8988T (cell line): ENCODE measurements at places on chromosomes 1 and 21.

DNA sequence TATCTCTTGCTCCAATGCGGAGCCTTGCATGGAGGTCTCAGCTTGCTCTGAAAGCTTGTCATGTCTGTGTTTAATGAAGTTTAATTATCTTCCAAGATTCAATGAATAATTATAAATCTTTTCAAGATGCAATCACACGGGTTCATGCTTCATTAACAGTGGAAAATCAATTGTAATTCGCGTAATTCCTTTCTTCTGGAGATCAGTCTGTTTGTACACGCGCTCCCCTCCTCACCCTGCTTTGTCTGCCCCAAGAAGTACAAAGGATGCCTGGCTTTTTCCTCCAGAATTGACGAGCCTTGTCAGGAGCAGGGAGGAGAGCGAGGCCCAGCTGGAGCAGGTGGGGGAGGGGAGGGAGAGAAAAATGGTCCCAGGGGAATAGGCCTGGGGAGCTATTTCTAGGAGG, 65.0 kb upstream of the DISP3 start:
- no peak for DNase-seq

- no peak for DNase-seq
Measured at GRCh38 chr21:34534522-34534921, 22.5 kb upstream of the KCNE1 start.

GRCh38 chr1:58573705-58574591, 3.1 kb downstream of the TACSTD2 start:
- no peak for DNase-seq

DNA sequence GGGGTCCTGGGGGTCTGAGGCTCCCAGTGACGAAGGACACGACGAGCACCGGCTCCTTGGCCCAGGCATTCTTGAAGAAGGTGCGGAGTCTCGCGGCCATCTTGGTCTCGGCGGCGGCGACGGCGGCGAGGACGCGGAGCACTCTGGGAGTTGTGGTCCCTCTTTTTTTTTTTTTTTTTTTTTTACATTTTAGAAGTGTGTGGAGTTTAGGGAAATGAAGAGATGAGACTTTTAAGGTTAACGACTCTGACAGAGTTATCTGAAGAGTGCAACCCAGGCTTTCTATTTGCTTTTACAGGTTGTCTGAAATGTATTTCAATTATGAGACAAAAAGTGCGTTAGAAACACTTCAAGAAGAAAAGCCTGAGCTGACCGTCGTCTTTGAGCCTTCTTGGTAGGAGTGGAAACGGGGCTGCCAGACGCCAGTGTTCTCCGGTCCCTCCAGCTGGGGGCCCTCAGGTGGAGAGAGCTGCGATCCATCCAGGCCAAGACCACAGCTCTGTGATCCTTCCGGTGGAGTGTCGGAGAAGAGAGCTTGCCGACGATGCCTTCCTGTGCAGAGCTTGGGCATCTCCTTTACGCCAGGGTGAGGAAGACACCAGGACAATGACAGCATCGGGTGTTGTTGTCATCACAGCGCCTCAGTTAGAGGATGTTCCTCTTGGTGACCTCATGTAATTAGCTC, 9.7 kb downstream of the OR2B11 start:
- DNase-seq = no peak

DNA sequence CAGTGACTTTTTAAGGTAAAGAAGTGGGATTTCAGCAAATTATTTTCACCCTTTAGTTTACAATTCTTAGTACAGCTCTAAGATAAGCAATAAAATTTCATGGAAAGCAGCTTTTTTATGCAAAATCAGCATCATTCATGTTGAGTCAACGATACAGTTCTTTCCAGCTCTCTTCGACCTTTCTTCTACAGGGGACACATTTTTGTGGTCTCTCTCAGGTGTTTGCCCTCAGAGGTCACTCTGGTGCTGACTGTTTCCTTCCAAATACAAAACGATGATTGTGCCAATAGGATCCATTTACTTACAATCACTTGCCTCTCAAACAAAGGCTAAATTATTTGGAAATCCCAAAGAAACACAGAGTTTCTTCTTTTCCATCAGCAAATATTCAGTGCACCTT, 51.0 kb downstream of the PSMG1 start:
- DNase-seq = no peak

DNA sequence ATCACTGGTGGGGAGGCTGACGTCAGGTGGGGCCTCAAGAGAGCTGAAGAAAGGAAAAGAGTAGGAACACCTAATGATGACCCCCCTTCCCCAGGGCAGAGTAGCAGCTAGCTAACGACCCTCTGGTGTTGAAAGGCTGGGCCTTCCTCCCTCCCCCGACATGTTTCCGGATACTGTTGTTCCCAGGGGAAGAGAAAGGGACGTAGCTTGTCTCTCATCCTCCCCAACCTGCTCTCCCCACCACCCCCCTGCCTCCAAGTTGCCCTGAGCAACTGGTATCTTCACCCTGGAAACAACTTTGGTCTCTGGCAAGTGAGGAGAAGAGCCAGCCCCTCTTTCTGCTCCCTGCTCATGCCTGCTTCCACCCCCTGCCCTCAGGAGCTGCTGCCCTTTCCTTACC, 2.4 kb downstream of the SEMA6C start:
- DNase-seq = no peak

DNA sequence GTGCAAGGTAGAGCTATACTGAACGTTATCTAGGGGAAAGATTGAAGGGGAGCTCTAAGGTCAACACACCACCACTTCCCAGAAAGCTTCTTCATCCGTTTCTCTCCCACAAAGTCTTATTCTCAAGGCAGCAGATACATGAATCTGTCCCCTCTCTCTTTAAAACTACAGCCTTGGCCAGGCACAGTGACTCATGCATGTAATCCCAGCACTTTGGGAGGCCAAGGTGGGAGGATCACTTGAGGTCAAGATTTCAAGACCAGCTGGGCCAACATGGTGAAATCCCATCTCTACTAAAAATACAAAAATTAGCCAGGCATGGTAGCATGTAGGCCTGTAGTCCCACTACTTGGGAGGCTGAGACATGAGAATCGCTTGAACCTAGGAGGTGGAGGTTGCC, 8.1 kb downstream of the CYP4X1 start:
- no peak for DNase-seq

DNA sequence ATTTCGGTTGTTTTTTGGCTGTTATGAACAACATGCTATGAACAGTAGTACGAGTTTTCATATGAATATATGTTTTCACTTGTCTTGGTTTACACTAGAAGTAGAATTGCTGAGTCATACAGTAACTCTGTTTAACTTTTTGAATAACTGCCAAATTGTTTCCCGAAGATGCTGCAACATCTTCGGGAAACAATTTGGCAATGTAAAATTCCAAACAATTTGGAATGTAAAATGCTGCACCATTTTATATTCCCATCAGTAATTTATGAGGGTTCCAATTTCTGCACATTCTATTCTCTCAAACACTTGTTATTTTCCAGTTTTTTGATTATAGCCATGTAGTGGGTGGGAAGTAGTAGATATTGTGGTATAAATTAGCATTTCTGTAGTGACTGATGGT, 11.6 kb downstream of the PCBP3 start:
- DNase-seq = no peak

DNA sequence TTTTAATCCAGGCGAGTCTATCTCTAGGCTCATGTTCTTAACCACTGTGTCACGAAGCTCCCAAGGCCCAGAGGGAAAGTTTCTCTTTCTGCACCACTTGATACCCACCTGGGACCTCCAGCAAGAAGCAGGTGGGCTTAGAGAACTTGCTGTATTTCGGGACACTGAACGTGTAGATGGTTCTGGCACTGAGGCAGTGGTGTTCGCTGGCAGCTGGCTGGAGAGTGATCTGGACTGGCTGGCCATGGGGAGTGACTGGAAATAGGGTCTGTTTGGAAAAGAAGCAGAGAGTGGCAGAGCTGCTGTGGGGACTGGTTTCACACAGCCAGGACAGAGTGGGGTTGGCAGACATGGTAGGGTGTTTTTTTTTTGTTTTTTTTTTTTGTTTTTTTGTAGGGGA, 16.4 kb upstream of the IL22RA1 start:
- DNase-seq = no peak

DNA sequence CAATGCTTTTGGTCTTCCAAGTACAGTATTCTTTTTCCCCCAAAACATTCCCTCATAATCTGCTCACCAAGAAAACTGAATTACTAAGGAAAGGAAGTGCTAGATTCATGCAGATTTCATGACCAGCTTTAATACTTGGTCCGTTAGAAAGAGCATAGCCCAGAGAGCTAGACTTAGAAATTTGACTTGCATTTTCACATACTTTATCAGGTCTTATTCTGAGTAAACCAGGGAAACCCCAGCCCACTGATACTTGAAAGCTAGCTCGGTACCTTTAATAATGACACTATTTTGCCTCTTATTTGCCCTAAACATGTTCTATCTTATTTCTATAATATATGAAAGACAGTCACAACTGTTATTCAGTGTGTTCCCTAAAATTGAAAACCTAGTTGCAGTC, 204.5 kb downstream of the TTLL7 start:
- DNase-seq = no peak

DNA sequence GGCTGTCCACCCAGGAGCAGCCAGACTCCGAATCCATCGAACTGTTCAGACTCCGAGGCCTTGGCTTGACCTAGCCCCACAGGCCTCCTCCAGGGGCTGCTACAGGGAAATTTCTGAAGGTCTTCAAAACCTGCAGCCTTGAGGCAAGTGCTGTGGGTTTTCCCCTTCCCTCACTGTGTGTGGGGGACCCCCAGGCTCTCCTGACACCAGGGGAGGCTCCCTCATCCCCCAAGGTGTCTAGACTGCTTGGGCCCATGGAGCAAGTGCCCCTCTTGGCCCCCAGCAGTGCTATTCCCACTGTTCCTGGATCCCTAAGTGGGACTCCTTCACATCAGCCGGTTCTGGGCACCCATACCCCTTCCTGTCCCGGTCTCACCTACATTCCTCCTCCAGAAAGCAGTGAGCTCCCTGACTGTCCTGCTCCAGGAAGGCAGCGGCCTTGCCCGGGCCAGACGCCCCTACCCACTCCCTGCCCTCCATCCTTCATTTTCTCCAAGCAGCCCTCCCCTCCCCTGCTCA, 814 bp downstream of the PAQR7 start:
- DNase-seq = no peak

GRCh38 chr1:12764016-12764415, 9.5 kb upstream of the PRAMEF12 start:
- DNase-seq = no peak

DNA sequence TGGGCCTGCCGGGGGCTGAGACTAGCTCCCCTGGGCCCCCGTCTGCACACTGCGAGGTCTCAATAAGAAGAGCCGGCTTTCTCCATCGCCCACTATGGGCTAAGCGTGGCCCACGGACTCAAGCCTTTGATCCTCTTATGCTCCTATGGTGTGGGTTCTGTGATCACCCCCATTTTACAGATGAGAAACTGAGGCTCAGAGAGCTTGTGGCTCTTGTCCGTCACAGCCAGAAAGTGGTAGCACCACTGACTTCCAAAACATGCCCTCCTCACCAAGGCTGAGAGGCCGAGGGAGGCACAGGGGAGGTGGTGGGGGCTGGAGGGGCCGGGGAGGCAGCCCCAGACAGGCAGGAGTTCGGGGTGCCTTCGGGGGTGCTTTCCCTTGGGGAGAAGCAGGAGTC, 39.0 kb upstream of the CASZ1 start:
- no peak for DNase-seq

DNA sequence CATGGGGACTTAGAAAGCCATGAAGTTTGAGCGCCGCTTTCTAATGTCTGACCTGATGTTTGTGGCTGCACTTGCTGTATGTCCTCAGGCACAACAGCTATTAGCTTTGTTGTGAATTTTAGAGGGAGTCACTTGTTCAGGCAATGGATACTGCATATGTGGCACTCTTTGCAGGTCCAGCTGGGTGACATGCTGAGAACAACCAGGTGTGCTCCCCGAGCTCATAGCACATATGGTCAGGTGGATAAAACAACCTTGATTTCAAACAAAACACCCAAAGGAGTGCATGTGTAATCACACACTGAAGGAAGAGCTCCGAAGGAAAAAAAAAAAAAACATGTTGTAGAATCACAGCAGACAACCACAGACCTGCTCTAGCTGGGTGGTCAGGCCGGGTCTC, 178.6 kb downstream of the BACH1 start:
- DNase-seq = no peak

GRCh38 chr1:24929398-24930259, 447 bp downstream of the RUNX3 start:
- DNase-seq = no peak

DNA sequence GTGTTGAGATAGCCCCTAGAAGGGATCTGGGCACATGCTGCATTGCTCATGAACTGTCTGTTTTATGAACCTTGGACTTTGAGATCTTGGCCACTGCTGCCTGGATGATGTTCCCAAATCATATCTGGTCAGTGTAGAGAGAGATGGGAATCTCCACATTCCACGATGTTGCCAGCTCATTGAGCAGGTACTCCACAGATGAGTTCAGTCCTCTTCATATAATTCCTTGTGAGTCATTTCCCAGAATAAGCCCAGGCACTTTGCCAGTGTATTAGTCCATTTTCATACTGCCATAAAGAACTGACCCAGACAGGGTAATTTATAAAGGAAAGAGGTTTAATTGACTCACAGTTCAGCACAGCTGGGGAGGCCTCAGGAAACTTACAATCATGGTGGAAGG, 254.0 kb upstream of the RUNX1 start:
- DNase-seq = no peak

GRCh38 chr1:162498496-162498810, 835 bp downstream of the UHMK1 start:
- DNase-seq = no peak

GRCh38 chr1:211579440-211580302, 710 bp upstream of the SLC30A1 start:
- DNase-seq = peak; percentile 54

GRCh38 chr1:109782514-109782913, 18.8 kb upstream of the EPS8L3 start:
- DNase-seq = no peak

GRCh38 chr1:173062150-173062938, 11.6 kb upstream of the TNFSF18 start:
- no peak for DNase-seq

DNA sequence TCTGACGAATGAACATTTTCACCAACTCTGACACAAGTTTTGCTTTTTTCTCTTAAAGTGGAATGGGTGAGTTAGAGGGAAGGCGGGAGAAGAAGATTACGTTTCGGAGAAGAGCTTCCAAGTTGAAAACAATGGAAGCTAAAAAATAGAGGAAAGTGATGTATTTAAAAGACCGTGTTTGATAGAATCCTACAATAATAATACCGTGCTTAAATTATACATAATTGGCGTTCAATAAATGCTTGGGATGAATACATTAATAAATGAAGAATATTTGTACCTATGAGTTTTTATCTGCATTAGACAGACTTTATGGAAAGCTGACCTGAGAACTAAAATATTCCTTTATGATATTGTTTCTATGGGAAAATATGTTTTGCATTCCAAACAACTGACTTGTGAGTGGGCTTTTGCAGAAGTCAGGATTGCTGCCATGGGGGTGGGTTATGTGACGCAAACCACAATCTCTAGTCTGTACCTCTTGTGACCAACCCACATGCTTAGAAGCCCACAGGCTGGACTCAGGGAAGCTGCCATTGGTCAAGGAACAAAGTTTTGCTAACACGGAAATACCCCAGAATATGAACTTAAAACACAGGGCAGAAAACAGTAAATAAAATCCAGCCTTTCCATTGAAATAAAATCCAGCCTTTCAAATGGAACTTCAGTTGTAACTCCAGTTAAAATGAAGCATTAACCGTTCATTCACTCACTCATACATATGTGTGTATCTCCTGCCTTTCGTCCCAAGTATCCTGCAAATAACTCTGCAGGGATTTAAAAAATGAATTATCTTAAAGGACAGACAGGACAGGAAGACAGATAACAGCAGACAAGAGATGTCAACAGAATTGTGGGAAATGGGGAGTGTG, 21.3 kb upstream of the ATF3 start:
- DNase-seq = no peak

- DNase-seq = no peak
Measured at GRCh38 chr1:66364578-66365391, 169.2 kb upstream of the SGIP1 start.

GRCh38 chr1:25648681-25649440, 32.3 kb downstream of the MAN1C1 start:
- DNase-seq = no peak
